ENCODE measurements at places on chromosomes 6 and 20.

GRCh38 chr6:128367437-128367836 is 153.0 kb downstream of the PTPRK start:
- DNase-seq, result no peak

GRCh38 chr6:167528239-167528638 is 203.4 kb downstream of the TTLL2 start:
- DNase-seq, result no peak

- DNase-seq, result no peak
Measured at GRCh38 chr6:105900125-105900937, 185.8 kb upstream of the PRDM1 start.

GRCh38 chr6:117932001-117932400 is 24.9 kb downstream of the SLC35F1 start:
- DNase-seq, result no peak

- peak; percentile 24 for DNase-seq
Measured at GRCh38 chr20:63606686-63607085, 20.2 kb downstream of the GMEB2 start.
